ENCODE measurements at places on chromosomes 2 and 18.

DNA sequence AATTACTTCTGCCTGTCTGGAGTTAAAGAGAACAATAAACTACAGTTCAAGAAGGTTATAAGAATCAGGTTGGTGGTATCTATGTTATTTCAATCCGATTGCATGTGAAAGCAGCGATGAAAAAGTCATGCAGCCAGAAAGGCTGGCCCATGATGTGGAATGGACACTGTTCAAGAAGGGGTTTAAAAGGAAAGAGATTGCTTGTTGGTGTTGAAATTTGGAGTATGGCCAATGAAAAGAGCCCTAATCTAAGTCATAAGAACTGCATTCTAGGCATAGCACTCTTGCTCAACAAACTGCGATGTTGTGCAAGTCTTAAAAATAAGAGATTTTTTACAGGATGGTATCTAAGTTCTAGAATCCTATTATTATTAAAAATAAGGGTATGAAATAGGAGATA, 61.3 kb downstream of the EFEMP1 start:
- peak; percentile 70 for DNase-seq

GRCh38 chr2:68167186-68167585, 9.5 kb downstream of the PNO1 start:
- DNase-seq: no peak

- DNase-seq: peak; percentile 4
These were observed 928.5 kb upstream of the CELF4 start for GRCh38 chr18:38494065-38494464.

DNA sequence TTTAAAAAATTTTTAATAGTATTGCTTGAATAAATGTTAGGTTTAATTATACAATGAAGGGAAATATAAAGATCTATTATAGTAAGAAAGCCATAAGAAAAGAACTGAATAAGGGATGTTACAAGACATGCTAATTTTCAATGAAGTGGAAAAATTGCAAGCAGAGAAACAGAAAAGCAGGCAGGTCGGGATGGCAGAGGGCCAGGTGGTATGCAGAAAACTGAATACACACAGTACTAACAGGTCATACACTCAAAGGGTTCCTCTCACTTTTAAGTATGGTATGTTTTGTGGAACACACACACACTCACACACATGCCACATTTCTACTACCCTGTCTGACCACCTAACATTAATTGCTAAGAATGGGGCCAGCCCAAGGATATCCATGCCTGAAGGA, 76.7 kb upstream of the DTNA start:
- no peak for DNase-seq

GRCh38 chr2:56018267-56018666, 94.7 kb upstream of the EFEMP1 start:
- no peak for DNase-seq

DNA sequence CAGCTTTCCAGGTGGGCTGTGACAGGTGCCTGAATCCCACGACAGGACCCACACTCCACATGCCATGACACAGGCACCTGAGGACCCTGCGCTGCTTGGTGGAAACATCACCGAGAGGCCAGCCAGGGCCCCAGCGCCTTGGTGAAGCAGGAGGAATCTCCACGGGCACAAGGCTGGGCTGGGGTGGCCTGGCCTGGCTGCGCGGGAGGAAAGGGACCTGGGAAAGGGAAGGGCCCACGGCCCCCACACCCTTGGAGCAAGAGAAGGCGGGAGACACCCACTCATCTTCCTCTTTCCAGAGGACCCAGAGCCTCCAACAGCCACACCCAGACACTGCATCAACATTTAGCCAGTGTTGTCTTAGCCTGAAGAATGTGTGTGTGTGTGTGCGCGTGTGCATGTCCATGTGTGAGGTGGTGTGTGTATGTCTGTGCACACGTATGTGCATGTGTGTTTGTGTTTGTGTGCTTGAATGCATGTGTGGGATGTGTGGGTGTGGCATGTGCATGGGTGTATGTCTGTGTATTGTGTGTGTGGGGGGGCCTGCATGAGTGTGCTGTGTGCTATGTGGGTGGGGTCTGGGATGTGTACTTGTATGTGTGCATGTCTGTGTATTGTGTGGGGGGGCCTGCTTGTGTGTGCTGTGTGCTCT, 6.3 kb upstream of the OTOS start:
- no peak for DNase-seq

DNA sequence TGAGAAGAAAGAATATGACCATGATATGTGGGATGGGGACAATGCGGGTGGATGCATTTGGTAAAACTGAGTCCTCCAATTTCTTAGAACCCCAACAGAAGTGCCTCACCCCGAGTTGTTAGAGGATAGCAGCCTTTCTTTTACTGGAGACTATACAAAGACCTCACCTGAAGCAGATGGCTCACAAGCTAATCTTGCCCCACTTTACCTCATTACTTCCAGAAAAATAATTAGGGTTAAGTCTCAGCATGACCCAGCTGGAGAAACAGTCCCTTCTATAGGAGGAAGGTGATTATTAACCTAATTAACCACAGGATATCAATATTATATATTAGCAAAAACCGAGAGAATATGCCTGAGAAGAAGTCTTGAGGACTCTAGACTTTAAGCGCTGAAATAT, 128.4 kb downstream of the PDE1A start:
- no peak for DNase-seq

DNA sequence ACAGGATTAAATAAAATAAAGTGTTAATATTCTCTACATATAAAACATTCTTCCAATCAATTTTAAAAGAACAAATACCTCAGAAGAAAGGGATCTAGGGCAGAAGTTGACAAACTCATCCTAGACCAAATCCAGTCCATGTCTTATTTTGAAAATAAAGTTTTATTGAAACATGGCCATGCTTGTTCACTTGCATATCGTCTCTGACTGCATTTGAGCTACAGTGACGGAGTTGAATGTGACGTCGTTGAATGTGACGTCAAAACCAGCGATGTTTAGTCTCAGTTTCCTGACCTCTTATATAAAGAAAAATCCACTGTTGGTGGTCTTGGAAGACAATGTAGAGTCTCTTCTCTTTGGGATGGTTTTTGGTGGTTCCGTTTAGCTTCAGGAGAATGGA, 33.6 kb downstream of the GREB1L start:
- DNase-seq: no peak

DNA sequence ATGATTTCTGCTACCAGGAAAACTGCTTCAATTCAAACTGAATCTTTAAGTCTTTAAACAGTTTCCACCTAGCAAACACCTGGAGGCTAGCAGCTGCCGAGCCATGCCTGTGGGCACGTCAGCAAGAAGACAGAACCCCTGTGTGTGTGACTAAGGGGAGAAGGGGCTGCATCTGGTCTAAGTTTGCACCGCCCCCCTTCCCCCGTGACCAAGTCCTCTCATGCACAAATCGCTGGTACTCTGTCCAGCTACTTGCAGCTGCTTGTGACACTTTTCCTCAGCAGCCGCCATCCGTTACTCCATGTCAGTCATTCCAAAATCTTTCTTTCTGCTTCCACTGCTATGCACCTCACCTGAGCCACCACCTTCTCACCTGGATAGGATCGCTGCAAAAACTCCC, 355.0 kb downstream of the SS18 start:
- DNase-seq: no peak

- DNase-seq: no peak
These were observed 121.4 kb downstream of the ANTXR1 start for GRCh38 chr2:69134306-69134945.

DNA sequence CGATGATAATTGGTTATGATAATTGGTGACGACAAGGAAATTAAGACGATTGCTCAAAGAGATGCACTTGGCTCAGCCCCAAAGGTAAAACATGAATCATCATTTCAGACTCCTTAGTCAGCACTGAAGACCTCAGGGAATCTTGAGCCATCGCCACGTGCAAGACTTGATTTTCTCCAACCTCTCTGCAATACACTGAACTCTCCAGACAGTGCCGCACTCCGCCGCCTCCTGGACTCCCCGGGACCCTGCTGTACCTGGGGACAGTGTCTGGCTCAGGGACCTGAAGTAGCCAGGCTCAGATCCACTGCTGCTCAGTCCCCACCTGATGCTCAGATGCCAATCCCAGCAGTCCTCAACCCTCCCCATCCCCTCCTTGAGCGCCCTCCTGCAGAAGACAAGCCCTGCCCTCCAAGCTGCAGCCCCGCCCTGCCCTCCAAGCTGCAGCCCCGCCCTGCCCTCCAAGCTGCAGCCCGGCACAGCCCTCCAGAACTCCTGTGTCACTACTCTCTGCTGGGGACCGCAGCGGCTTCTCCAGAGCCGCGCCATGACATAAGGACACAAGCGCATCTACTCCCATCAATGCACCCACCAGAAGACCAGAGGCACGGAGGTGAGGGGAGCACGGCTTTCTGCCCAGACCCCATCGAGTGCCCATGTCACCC, 1.1 kb downstream of the TMEM18 start:
- peak; percentile 78 for DNase-seq

- DNase-seq: no peak
These were observed 14.3 kb downstream of the EDAR start for GRCh38 chr2:108974674-108975073.

DNA sequence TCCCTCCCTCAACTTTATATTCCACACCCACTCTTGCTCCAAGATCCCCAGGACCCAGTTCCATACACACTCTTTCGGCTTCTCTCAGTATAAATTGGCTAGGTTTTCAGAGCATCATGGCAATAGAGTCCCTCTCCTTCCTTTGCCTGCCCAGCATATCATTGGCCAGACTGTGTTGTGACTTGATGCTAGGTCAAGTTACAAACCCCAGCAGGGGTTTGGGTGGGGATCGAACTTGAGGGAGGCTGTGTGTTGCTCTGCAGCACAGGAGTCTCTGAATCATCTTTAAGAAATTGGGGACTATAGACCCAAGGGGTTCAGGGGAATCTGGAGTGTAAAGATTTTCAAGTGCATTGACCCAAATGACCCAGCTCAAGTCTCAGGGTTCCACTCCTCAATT, 477.5 kb upstream of the MEIS1 start:
- no peak for DNase-seq

- DNase-seq: no peak
These were observed 710 bp upstream of the XRCC5 start for GRCh38 chr2:216108310-216108966.

GRCh38 chr2:65605058-65605742, 172.8 kb upstream of the SPRED2 start:
- DNase-seq: no peak

GRCh38 chr2:163572850-163573249, 163.0 kb downstream of the FIGN start:
- no peak for DNase-seq

GRCh38 chr18:23574611-23575308, 11.5 kb downstream of the NPC1 start:
- DNase-seq: no peak

DNA sequence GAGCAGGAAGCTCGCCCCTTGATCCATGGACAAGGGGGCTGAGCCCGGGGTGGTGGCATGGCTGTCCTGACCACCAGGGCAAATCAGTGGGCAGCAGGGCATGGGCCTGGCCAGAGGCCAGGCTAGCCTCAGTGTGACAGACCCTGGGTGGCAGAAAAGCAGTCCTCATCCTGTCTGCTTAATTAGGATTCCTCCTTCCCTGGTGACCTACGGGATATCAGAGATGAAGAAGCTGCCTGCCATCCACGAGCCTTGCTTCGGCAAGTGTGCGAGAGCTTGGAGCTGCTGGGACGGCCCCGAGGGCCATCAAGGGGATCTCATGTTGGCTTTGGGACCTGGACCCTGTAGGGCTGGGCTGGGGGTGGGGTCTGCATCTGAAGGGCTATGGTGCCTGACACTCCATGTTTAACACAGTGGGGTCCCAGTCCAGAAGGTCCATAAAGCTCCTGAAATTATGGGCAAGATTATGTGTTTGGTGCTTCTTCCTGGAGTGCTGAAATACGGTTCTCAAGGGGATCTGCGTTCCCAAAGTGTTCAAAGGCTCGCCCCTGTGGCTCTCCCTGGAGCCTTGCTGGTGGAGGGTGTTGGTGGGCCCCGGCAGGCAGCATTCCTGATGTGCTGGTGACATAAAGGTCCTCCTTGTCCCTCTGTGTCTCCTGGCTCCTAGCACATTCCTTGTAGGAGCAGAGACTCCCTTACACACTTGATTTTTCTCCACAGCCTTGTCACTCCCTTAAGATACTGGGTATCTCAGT, 52.6 kb downstream of the KCNIP3 start:
- DNase-seq: no peak

GRCh38 chr2:44932079-44932478, 9.4 kb upstream of the SIX3 start:
- no peak for DNase-seq

DNA sequence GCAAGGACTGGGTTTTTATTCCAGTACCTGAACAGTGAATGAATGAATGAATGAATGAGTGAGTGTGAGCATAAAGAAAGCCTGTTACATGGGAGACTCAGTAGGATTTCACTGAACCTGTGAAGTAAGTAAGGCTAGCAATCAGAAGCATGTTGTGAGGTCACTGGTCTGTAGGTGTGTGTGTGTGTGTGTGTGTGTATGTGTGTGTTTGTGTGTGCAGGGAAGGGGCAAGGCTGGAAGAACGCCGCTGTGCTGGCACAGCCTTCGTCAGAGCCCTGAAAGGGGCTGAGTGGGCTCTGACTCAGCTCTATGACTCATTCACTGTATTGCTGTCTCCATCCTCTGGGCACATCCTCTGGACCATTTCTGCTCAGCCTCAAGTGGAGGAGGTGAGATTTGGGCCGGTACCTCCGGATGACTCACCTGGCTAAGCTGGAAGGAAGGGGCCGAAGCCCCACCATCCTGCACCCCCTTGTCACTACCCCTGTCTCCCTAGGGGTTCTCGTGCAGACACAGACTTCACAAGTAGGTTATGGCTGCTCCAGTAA, 51.4 kb upstream of the MRPL33 start:
- peak; percentile 94 for DNase-seq

GRCh38 chr2:166449439-166449838, 44.6 kb downstream of the SCN7A start:
- DNase-seq: no peak

GRCh38 chr18:54736981-54737380, 91.3 kb upstream of the RAB27B start:
- DNase-seq: no peak

DNA sequence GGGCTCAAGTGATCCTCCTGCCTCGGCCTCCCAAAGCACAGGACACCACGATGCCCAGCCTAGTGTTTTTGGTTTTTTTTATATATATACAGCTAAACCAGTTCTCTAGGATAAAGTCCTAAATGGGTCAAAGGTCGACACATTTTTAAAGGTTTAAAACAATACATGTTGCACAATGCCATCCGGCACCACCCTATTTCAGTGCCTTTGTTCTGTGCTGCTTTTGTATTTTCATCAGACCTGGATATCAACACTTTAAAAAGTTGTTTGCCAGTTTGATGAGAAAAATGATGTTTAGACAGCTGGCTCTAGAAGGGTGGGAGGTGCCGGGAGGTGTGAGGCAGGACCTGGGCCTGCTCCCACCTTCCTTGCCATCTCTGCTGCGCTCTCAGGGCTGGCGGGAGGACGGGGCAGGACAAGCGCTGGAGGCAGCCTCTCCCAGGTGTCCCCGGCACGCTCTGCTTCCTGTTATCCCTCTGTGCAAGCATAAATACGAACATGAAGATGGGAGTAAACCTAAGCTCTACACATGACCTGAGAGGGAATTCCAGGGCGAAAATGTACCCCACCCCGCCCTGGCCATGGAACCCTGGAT, 103.7 kb downstream of the HS6ST1 start:
- DNase-seq: no peak

- DNase-seq: no peak
These were observed 52.8 kb downstream of the IKZF2 start for GRCh38 chr2:213098612-213099011.

GRCh38 chr2:63013438-63013837, 37.2 kb upstream of the OTX1 start:
- no peak for DNase-seq

Measured in kidney epithelial cell (primary cell).